Hematopoietic multipotent progenitor cell treated with erythropoietin and hydrocortisone succinate and interleukin-3 and kit ligand, for 15 days (in vitro differentiated cells): ENCODE measurements at places on chromosomes 16 and 17.
A peak's percentile ranks its signal among the peaks of the same experiment; 100 is the strongest.

DNA sequence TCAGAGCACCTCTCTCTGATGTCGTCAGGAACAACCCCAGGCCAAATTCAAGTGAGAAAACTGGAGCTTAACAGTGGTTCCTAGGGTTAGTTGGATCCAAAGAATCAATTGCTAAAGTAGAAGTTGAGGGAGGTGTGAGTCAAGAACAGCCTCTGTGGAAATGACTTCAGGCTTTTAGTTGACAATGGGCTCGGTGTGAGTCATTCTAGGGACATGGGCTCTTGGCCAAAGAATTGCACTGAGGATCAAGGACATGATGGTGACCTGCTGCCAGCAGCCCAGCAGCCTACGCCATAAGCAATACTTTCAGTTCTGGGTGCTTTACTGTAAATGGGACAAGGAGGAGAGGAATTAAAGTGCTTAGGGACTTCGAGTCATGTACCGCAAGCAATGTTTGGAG lies 32.1 kb upstream of the SMURF2 start:
- no peak for DNase-seq

- no peak for DNase-seq
These were observed 26.2 kb downstream of the IL21R start for GRCh38 chr16:27428026-27428785.

DNA sequence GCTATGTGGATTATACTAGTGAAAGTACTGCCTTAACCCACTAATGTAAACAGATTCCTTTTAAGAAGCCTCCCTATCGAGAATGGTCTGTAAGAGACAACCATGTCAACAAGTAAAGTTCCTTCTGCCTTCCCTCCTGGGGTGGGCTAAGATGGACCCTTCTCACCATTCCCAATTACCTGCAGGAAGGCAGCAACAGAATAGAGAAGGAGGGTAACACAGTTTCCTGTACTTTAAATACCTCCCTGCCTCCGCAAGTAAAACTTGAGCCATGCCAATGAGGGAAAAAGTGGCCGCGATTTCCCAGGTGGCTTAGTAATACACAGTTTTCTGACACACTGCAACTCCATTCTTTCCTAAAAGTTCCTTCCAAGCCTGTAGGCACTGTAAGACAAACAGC lies 45.2 kb downstream of the TOX3 start:
- DNase-seq, result no peak

DNA sequence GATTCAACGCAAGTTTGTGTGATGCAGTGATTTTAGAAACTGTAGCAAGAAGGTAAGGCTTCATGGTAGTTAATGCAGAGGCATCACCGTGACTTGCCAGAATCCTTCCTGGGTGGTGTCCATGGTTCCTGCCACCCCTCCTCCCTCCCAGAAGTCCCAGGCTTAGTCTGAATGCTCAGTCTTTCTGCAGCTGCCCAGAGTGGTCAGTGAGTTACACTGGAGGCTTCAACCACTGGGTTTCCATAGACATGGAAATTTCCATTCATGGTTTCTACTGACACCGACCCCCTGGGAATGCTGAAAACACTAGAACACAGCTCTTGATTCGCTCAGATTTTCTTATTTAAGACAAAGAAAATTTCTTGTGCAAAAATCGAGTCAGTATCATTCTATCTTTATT lies 159.4 kb upstream of the HSBP1 start:
- DNase-seq, result no peak

DNA sequence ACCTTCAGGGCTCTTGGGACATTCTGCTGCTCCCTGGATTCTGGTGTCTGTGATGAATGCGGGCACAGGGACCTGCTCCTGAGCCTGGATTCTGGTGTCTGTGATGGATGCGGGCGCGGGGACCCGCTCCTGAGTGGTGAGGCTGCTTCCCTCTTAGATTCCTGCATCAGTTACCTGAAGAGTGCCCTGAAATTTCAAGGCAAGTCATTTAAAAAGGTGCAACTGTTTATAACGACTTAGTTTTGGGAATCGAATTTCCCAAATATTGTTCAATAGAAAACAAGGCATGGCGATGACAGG lies 7.0 kb downstream of the TMEM204 start:
- no peak for DNase-seq

- no peak for DNase-seq
These were observed 37.2 kb upstream of the HS3ST3A1 start for GRCh38 chr17:13638855-13639458.

GRCh38 chr16:68040506-68041288 lies 17.6 kb downstream of the DUS2 start:
- DNase-seq, result peak; percentile 85

DNA sequence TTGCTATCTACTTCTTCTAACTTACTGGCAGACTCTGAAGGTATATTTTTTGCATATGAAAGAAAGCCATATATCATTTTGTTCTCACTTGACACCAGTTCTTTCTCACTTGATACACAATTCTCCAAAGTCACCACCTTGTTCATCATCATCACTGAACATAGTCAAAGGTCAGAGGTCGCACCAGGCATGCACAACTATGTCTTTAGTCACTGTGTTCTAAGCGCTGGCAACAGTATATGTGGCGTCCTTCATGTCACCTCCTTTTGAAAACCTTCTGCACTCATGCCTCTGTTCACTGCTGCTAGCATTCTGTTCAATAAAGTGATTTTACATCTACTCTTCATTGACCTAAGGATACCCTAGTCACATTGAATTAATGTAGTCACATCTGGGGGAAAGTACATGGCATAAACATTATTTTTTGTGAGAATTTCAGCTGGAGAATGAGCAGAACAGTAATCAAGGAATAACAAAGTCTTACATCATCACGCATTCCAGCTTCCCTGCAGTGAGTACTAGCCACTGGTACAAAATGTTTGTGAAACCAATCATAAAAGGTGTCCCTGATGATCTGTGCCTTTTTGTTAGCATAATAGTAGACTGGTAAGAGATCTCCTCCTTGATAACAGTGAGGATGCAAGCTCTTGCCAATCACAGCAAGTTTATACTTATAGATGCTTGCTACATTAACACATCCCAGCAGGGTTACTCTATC lies 20.5 kb upstream of the TBX4 start:
- DNase-seq, result no peak

GRCh38 chr17:2874189-2874686 lies 78.0 kb downstream of the RAP1GAP2 start:
- DNase-seq, result no peak

DNA sequence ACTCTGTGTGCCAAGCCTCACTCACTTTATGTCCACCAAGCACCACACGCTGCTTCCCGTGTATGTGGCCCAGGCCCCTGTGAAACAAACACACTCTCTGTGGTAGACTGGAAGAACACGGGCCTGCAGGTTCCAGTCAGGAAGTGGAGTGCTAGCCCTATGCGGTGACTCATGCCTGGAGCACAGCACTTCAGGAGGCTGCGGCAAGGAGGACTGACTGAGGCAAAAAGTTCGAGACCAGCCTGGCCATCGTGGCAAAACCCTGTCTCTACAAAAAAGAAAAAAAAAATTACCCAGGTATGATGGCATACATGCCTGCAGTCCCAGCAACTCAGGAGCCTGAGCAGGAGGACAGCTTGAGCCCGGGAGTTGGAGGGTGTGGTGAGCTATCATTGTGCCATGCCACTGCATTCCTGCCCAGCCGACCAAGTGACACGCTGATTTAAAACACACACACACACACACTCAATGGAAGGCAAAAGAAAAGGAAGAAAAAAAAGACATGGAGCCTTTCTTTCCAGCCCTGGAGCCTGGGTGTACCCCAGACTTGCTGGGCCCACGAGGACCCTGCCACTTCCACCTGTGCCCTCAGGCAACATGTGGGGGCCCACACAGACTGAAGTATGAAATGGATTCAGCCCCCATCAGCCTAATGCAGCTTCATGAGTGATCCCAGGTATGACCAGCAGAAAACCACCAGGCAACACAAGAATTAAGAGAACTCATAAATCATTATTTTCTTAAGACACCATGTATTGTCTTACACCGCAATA lies 126.6 kb downstream of the ANKRD11 start:
- DNase-seq, result no peak

DNA sequence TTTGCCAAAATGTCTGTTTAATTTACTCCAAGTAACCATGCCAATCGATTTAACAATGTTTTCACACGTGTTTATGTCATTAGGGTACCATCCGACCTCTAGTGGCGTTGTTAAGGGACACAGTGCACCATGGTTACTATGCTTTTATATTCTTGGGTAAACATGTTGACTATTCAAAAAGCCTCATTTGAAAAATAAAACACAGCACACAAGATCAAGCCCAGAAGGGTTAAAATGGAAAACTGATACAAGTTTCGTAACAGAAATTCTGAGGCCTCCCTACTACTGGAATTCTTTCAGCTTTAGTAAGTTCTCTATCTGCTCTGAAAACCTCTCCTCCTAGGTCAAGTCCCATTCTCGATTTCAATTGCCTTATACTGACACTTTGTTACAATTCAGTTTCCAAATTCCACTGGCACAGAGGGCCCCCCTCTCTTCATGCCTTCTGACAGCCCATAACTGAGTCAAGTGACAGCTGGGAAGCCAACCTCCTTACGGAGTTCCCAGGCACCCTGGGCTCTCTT lies 2.1 kb downstream of the CFAP20 start:
- peak; percentile 50 for DNase-seq

DNA sequence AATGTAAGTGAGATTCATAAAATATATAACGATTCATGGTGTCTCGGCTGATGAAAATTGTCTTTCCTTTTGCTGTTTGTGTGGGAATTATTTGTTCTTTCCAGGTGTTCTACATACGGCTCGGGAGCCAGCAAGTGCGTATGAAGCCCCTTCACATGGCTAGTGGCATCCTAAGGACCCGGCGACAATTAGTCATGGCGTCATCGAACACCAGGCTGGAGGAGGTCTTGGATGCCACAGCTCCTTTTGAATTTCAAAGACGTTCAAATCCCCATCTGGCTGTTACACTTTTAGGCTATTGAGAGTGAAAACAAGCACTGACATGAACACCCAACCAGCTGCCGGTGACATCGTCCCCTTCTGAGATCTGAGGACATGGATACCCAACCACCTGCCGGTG lies 397.7 kb upstream of the TNRC6C start:
- DNase-seq, result no peak

DNA sequence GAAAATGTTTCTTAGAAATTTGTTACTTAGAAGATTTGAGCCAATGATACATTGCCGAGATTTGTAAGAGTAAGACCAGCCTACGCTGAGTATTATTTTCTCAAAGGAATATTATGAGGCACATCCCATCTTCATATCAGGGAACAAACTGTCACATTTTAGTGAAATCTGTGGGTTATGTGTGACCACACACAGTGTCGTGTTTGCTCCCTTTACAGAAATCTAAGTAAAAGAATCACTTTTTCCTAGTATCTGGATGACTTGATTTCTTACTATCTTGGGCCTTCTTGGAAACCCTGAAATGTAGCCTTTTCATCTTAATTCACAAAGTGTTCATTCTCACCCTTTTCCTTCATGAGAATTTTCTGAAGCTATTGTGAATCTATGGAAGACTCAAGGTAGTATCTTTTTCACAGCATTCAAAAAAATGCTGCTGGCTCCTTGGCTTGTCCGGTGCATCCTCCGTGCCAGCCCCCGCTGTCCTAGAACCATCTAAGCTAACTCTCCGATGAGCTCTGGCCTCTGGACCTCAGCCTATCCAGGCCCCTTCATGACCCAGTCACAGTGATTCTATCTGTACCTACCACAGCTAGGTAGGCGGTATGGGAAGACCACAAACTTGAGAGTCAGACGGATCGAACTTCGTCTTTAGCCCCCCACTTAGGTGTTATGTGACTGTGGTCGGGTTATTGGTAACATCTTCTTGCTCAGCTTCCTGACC lies 524.3 kb downstream of the MAF start:
- no peak for DNase-seq

DNA sequence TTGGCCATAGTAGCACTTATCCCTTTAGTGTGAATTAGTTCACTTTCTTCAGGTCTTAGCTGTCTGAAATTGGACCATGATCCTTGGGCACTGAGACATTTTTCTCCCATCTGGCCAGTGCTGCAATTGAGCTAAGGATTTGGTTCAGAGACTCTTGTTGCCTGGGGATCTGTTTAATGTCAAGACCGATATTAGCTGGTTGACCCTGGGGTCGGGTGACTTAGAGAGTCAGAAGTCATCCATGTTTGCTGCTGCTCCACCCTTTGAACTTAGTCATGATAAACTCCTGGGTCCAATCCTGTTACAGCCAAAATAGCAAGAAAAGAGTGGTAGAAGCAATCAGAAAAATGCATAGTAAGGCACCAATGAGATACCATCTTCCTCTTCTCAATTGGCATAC lies 45.8 kb upstream of the TOX3 start:
- no peak for DNase-seq

DNA sequence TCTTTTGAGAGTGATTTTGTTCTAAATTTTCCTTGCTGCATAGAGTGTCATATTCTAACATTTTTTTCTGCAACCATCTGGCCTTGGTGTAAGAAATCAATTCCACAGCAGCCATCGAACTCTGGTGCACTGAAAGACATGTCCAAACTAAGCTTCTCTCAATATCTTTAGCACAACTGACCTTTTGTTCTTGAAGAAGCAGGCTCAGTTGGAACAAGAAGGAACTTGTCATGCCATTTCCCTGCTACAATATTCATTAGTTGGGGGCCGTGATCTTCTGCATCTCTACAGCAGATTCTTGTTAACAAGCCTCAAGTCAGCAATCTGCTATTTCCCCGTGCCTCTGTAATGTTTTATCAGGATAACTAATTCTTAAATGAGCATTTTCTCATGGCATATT lies 1305.6 kb downstream of the CDH11 start:
- DNase-seq, result no peak

- DNase-seq, result no peak
These were observed at the start of gene RASL10B for GRCh38 chr17:35731239-35731916. Gene RASL10B, plus strand, starts transcription at chr17:35731639. Its CDS starts 3,546 bp downstream, at chr17:35735185.

GRCh38 chr17:10477701-10478100 lies 8.3 kb upstream of the MYH4 start:
- no peak for DNase-seq

DNA sequence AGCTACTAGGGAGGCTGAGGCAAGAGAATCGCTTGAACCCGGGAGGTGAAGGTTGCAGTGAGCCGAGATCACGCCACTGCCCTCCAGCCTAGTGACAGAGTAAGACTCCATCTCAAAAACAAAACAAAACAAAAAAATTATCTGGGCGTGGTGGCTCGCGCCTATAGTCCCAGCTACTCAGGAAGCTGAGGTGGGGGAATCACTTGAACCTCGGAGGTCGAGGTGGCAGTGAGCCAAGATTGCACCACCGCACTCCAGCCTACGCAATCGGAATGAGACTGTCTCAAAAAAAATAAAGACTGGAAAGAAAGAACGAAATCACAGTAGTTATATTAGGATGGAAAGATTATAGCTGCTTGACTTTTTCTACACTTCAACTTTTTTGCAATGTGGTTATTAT lies 18.9 kb downstream of the COG1 start:
- DNase-seq, result no peak

DNA sequence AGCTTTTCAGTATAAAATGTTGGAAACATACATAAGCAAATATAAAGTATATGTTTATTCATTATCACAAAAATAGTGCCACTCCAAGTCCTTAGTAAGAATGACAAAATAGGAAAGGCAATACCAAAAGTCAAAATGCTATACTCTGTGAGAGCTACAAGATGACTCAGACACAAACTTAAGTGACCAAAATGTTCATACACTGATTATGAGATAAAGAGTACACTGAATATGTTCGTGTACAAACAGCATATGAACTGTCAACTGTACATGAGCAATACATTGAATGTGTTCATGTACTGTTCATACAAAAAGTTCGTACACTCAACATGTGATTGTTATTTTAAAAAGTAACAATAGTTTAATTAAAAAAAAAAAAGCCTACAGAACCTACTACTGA lies 103.3 kb downstream of the CA4 start:
- no peak for DNase-seq

GRCh38 chr17:38660097-38661025 lies 14.4 kb downstream of the EPOP start:
- DNase-seq, result no peak

GRCh38 chr17:4696437-4696805 lies 7.5 kb downstream of the PELP1 start:
- DNase-seq, result no peak
